NCI-H1930 (cell line): ENCODE measurements at places on chromosomes 1 and 21.

- DNase-seq = no peak
Observed at GRCh38 chr1:199851439-199852140, 175.9 kb upstream of the NR5A2 start.

DNA sequence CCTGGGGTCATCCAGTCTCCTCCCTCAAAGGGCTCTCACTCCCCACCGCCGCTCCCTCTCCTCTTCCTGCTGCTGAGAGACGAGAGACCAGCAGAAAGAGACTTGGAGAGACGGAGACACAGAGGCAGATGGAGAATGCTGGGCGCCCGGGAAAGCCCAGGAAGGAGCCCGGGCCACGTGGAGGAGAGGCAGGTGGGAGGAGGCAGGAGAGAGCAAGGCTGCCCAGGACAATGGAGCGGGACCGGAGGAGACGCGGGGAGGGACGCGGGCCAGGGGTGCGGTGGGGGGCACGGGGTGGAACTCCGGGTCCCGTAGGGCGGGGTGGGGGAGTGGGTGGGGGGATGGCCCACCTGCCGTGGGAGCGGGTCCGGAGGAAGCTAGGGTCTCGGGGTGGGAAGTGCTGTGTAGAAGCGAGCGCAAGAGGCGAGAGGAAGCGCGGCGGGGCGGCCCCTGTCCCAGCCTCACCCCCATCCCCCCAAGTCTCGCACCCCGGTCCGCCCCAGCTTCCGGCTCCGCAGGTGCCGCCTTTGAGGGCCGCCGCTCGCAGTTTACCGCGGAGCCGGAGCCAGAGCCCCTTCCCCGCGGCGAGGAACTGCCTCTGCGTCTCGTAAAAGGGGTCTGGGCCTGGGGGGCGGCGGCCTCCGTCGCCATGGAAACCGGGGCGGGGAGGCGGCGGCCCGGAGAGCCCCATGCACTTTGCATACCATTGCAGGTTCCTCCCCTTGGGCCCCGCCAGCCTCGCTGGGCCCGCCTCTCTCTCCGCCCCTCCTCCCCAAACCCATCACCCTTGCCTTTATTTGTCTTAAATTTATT is 11.7 kb upstream of the EPHA2 start:
- DNase-seq = no peak

- no peak for DNase-seq
Observed at GRCh38 chr1:193270996-193271395, 84.6 kb upstream of the B3GALT2 start.

DNA sequence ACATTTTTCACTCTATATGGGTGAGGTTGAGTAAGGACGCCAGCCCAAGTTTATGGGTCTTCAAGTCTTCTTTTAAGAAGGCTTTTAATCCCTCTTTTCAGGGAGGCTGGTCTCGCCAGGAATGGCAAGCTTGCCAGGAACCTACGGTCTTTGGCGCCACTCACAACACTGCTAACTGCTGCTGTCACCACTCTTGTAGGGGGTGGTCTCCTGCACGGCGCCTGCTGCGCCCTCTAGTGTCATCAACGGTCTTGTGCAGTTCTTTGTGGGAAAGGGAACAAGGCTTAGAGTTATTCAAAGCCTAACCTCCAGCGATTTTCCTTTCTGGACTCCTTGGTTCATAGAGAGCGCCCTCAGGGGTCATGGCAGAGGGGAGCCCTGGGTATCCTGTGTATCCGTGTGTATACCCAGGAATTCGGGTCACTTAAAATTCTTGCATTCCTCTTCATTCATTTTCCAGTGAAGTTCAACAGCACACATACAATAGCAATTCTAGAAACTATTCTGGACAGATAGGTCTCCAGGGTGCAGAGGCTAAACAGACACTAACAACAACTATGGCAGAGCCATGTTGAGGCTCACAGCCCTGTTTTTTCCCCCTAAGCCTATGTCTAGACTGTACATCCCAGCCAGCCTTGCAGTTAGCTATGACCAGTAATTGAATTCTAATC is 392.8 kb upstream of the CAMK1G start:
- peak; percentile 7 for DNase-seq

- DNase-seq = no peak
Observed at GRCh38 chr21:42648606-42649005, 4.8 kb upstream of the PDE9A start.

DNA sequence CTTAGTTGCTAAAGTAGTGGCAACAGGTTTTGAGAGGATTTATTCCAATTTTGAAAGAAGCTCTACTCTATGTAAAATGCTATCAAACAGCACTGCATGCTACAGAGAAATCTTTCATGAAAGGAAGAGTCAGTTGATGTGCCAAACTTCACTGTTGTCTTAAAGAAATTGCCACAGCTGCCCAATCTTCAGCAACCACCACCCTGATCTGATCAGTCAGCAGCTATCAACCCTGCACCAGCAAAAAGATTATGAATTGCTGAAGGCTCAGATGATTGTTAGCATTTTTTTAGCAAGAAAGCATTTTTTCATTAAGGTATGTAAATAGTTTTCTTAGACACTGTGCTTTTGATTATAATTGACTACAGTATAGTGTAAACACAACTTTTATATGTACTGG is 49.6 kb downstream of the SLC9C2 start:
- DNase-seq = no peak

- DNase-seq = no peak
Observed at GRCh38 chr1:192862271-192862670, 53.4 kb downstream of the RGS2 start.

- DNase-seq = no peak
Observed at GRCh38 chr1:84749427-84749826, 59.2 kb upstream of the SSX2IP start.
